ENCODE measurements at places on chromosomes 2 and 18.

- no peak for DNase-seq
Measured at GRCh38 chr2:14587119-14587518, 45.4 kb upstream of the LRATD1 start.

- no peak for DNase-seq
Measured at GRCh38 chr2:168669151-168669550, 133.3 kb upstream of the NOSTRIN start.

- DNase-seq, result no peak
Measured at GRCh38 chr2:73253901-73254300, 19.8 kb downstream of the CCT7 start.

DNA sequence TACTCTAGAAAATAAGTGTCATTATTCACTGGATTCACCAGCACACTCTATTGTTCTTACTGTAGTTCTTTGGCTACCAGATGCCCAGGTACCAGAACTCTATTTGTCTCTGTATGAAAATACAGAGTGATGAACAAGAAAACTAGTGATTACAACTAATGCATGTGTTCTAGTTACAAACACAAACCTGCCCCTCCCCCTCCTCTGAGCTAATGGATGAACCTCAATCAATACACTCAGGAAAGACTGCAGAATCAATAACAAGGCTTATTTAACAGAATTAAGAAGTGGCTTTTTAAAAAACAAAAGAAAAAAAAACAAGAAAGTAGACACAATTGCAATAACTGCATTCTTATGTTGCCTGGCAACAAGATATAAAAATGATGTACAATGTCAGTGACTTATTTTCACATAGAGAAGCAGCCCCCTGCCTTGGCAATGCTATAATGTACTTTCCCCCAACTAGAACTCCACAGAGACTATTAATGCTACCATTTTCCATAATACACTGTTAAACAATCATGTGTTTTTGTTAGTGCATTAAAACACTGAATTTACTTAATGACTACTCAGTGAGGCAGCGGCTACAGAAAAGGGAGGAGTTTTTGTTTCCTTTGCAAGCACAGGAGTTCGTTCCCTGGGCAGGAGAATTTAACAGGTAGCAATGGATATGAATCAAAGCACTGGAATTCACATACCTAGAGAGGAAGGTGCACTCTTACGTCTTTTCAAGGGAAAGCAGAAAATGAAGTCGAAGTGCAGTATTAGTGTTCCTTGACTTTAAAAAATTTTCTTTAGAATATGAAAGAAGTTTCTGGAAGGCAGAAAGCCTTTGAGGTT, 318.8 kb upstream of the REV1 start:
- no peak for DNase-seq

DNA sequence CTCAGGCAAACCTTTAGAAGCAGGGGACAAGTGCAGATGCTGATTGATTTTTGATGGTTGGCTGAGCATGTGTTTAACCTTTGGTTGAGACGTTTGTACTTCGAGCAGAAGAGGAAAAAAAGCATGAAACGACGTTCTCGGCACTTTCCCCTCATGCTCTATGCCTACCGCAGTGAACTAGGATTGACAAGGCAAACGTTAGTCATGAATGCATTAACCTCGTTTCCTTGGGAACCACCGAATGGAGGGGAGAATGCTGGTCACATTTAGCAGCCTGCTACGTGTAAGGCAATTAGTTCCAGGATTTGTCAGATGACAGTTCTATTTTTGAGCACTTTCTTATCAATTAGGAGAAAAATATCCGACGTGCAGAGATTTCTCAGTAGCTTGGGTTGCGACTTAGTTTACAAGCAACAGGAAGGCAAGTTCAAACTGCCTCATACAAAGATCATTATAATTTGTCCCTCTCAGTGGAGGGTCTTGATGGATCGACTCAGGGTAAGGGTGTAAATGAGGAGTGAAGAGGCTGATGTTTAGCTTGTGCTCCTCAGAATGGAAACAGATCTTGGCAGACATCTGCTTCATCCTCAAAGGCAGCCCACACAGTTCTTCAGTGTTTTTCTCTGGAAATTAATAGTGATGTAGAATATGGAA, 47.4 kb upstream of the GPR45 start:
- DNase-seq, result no peak

All from stimulated activated CD8-positive, alpha-beta memory T cell treated with anti-CD3 and anti-CD28 coated beads, Interleukin-15, amount 100 ng/mL, for 48 hours (primary cell).